NCI-H774 (cell line): ENCODE measurements at places on chromosomes 1 and 21.
A peak's percentile ranks its signal among the peaks of the same experiment; 100 is the strongest.

DNA sequence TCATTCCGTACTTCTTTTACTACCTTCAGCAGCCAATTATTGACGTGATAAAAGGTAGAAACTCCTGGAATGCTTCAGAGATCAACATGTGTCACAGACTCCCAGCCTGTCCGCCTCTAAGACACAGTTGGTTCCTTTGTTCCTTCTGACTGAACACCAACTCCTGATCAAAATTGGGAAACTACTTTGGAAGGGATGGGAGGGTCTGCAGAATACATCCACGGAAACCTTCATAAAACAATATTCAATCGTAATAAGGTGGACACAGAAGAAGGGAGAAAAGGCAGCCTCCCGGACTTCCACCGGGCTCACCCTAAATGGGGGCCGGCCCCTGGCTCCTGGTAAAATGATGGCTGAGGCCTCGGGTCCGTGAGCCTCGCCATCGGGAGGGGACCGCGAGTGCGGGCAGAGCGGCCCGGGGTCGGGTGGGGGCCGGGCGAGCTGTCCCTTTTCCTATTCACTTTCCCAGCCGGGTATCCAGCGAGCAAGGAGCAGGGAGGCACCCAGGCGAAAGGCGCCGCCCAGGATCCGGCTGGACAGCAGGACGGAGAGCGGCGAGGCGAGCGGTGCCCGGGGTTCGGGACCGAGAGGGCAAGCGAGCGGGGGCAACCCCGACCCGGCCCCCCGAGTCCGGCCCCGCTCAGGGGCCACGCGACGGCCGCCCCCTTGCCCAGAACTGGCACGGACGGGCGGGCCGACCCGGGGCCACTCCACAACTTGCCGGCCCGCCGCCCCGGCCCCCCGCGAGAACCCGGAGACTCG lies 805 bp downstream of the NRIP1 start:
- no peak for DNase-seq

GRCh38 chr21:30713766-30714165 lies 4.8 kb downstream of the KRTAP21-3 start:
- DNase-seq, result no peak

- no peak for DNase-seq
Measured at GRCh38 chr1:160123726-160124125, 8.2 kb downstream of the ATP1A2 start.

GRCh38 chr1:113282893-113283285 lies 107.4 kb upstream of the MAGI3 start:
- no peak for DNase-seq

DNA sequence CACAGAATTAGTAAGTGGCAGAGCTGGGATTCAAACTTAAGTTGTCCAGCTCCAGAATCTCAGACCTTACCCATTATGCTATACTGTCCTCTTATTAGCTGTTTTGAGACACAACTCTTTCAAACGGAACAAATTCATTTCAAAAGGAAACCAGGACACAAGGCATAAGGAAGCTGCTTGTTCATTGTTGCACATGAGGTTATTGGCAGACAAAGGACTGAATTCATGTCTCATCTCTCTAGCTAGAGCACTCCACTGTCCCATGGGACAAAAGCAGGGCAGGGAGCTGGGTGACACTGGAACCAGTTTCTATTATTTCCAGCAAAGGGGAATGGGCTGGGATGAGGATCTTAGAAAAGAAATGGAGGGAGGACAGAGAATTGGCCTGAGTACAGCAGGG lies 26.4 kb downstream of the CHI3L2 start:
- DNase-seq, result no peak

- no peak for DNase-seq
Measured at GRCh38 chr1:111603979-111604378, 15.6 kb upstream of the RAP1A start.

DNA sequence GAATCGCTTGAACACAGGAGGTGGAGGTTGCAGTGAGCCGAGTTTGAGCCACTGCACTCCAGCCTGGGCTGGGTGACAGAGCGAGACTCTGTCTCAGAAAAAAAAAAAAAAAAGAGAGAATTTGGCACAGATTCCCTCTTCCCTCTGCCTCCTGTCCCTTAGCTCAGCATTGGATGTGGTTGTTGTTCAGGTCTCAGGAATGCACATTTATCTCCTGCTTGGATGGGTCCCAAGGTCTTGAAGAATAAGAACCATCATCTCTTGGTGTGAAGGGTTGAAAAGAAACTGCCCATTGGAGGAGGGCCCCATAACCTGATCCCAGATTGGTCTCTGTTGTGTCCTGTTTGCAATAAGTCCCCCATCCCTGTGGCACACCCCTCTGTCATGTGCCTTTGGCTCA lies 34.9 kb downstream of the UBIAD1 start:
- DNase-seq, result no peak

GRCh38 chr1:81230983-81231728 lies 569.6 kb upstream of the ADGRL2 start:
- DNase-seq, result no peak

DNA sequence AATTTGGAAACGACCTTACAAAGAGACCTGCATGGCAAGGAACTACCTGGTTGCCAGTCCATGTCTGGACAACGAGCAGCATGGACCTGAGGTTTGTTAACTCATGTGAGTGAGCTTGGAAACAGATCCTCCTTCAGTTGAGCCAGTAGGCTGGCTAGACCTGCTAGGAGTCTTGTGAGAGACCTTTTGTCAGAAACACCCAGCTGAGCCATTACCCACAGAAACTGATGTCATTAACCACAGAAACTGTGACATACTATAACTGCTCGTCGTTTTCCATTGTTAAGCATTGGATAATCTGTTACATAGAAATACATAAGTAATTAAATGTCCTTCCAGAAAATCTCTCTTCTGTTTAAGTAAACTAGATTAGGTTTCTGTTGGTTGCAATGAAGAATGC lies 211.1 kb upstream of the C21orf91 start:
- DNase-seq, result no peak

- no peak for DNase-seq
Measured at GRCh38 chr1:160018900-160019299, 12.9 kb downstream of the PIGM start.

GRCh38 chr1:65147424-65148177 lies 402 bp upstream of the AK4 start:
- peak; percentile 31 for DNase-seq
